ENCODE measurements at places on chromosomes 11 and 22.

GRCh38 chr11:61904539-61905048, 12.8 kb downstream of the RAB3IL1 start:
- DNase-seq, result no peak

GRCh38 chr11:112770033-112770432, 191.2 kb upstream of the NCAM1 start:
- DNase-seq, result no peak

DNA sequence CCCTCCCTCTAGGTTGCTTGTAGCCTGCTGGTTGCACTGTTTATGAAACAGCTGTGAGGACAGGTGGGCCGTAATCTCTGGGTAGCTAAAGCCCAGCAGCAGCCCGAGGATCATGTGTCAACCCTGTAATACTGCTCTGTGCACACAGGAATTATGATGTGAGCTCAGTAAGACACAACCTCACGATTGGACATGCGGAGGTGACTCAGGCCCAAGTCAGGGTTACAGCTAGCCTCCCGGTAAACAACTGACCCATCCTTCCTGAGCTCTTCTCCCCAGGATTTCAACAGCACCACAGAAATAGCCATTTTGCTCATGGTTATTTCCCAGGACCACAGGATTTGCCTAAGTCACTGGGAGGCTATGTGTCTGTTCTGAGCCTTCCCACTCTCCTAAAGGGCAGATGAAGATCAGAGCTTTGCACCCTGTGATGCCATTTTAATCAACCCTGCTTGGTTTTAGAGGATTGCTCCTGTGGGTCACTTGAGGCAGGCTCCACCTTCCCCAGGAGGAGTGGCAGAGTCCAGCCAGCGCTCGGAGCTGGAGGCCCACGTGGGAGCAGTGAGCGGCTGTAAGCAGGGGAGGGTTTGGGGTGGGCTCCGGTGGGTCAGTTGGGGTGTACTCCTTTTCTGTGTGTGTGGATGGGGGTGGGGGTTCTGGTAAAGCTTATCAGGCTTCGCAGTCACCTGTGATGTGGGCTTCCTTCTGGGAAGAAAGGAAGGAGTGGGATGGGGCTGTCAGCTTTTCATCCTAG, at the start of gene AMPD3:
AMPD3 (plus strand) TSS at position 387 of the 754 bp plus-strand sequence. CDS start 6,256 bp downstream, outside the sequence.
- DNase-seq, result peak; percentile 91

DNA sequence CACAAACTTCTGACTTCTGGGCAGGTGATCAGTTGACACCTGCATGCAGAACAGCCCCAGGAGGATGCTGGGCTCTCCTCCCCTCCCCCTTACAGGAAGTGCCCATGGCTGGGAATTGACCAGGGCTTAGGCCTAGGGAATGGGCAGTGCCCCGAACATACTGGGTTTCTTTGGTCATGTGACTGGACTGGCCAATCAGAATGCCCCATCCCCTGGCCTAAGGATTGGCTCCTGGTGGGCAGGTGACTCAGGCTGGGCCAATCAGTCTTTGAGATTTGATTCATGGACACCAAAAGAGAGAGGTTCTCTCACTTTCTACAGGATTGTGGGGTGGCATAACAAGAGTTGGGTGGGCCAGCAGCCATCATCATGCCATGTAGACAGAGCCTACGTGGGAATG, 37.1 kb downstream of the MCM5 start:
- DNase-seq, result peak; percentile 25

DNA sequence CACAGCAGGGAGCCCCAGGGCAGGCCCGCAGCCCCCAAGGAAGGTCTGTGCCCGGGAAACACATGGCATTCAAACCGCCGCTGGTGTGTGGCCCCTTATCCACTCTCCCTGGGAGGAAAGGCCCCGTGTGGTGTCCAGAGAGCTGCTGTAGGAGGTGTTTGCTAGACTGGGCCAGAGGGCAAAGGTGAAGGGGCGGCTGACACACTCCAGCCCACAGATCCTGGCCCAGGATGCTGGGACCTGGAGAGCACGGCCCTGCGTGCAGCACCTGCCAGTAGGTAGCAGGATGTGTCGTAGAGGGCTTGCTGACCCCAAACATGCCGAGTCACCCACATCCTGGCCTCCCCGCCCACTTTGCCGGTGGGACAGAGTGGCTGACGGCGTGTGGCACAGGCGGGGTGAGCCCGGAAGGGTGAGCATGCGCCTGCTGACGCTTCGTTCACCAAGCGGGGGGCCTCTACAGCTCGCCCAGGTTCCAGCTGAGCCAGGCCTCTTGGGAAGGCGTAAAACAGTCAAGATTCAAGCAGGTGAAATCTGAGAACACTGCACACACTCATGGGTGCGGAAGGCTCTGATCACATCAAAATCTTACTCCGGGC, 11.0 kb downstream of the OSBPL5 start:
- no peak for DNase-seq

GRCh38 chr11:96481771-96482170, 92.0 kb downstream of the JRKL start:
- DNase-seq, result no peak

GRCh38 chr11:128522943-128523518, 64.3 kb downstream of the ETS1 start:
- DNase-seq, result no peak

DNA sequence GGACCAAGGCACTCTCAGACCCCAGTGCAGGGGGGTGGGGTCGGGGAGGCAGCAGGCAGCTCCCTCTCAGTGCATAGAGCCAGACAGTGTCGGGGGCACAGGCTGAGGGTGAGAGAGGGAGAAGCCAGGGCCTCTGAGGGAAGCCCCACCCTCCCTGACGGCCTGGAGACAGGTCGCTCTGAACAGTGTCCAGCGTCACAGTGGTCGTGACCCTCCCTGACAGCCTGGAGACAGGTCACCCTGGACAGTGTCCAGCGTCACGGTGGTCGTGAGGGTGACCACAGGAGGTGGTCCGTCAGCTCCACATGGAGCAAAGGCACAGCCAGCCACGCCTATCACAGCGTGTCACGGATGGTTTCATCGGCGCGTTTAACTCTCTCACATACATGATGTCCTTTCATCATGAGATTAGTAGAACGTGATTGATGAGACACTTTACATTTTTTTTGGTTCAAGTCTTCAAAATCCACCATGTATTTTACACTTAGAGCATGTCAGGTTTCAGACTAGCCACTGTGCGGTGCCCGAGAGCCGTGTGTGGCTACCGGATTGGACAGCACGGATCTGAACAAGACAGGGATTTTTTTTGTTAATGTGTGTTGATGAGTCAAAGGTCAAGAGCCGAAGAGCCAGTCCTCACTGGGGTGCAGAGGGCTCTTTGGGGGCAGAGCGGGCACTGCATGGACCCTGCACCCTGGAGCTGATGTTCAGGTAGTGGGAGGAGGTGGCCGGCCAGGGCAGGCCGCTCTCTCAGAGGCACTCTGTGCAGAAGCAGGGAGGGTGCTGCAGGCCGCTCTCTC, 23.9 kb upstream of the PANX2 start:
- no peak for DNase-seq

DNA sequence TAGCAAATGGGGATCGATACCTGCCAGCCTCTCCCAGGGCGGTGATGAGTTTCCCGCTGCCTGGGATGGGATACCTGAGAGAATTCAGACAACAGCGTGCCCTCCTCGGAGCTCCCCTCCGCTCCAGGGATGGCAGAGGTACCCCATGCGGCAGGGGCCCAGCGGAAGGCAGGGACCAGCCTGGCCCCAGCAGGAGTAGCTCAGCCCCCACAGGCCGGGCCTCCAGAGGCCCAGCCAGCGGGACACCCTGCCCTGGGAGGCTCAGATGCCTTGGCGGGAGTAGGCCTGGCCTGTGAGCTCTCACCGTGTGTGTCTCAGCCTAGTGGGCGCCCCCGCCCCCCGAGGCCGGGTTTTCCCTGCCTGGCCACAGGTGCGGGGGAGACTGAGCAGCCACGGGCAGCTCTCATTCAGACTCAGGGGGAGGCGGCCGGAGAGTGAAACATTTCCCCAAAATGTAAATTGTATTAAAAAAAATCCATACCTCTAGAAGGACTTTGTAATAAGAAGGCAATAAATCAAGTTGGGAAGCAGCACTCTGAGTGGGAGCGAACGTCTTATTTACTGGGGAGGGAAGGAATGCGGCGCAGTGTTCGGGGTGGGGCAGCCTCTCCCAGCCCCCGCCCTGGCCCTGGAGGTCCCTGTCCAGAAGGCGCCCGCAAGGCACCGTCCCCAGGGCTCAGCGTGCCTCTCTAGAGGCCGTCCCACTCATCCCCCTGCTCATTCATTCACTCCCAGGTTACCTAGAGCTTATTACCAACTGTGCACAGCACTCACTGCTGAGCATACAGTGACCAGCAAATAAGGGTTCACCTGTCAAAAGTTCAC, 888.0 kb downstream of the BRD1 start:
- no peak for DNase-seq

DNA sequence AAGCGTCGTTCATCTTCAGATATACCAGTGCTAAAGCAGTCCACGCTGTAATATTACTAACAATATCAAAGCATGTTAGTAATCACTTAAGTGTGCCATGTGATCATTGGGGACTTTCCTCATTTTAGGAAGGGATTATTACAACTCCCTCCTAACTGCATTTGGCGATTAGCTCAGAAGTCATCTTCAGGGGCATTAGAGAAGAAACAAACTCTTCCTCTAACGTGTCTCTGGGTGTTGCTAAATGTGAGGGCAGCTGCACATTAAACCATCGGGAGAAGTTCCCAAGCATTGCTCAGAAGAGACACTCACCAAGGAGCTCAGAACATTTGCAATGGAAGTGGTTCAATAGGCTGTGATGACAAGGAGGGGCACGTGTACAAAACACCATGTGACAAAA, 17.2 kb downstream of the TESMIN start:
- no peak for DNase-seq

- peak; percentile 60 for DNase-seq
Observed at GRCh38 chr11:71086687-71087258, 165.6 kb downstream of the SHANK2 start.

All from HTR-8/SVneo (cell line).